ENCODE measurements at places on chromosomes 1 and 21. TPM values are rescaled to one million over a fixed set of nuclear protein-coding genes. Genes with fewer than 3 reads are reported as not detected.

- no peak for DNase-seq
Measured at GRCh38 chr1:186781730-186782129, 47.0 kb upstream of the PLA2G4A start.

- no peak for DNase-seq
Measured at GRCh38 chr1:154342836-154343472, 17.6 kb downstream of the ATP8B2 start.

DNA sequence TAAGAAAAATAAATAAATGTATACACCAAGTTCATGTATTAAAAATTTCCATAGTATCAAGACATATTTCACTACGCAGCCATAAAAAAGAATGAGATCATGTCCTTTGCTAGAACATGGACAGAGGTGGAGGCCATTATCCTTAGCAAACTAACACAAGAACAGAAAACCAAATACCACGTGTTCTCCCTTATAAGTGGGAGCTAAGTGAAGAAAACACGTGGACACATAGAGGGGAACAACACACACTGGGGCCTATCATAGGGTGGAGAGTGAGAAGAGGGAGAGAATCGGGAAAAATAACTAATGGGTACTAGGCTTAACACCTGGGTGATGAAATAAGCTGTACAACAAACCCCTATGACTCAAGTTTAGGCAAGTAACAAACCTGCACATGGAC, 552.4 kb upstream of the PBX1 start:
- no peak for DNase-seq

Gene CD5L
- not detected for total RNA-seq

- no peak for DNase-seq
Measured at GRCh38 chr1:119564548-119564947, 57.5 kb downstream of the HSD3B1 start.

GRCh38 chr1:200265104-200265503, 144.7 kb downstream of the ZNF281 start:
- no peak for DNase-seq

Measured in kidney epithelial cell (primary cell).